ENCODE measurements at places on chromosomes 5 and 9. TPM values are rescaled to one million over a fixed set of nuclear protein-coding genes. Genes with fewer than 3 reads are reported as not detected.

Gene SPATA31D4
- total RNA-seq: not detected

Gene SPINK13
- not detected for total RNA-seq

Gene LCN1
- not detected for total RNA-seq

Gene IL17B
- total RNA-seq: not detected

Gene IL31RA
- not detected for total RNA-seq

Gene CNTRL
- total RNA-seq: 122 TPM

Gene SLIT3
- not detected for total RNA-seq

Gene SLCO6A1
- total RNA-seq: not detected

Gene KIF12
- total RNA-seq: not detected

Gene DMGDH
- total RNA-seq: 0.49 TPM

Gene CDX1
- not detected for total RNA-seq

Gene NDOR1
- 37.1 TPM for total RNA-seq

Gene VLDLR
- 0.50 TPM for total RNA-seq

Gene FAM78A
- total RNA-seq: 93.5 TPM

Gene CCNJL
- total RNA-seq: not detected

Gene SHB
- total RNA-seq: 1.3 TPM

Gene GABRA1
- total RNA-seq: not detected

Gene GBGT1
- 6.3 TPM for total RNA-seq

Gene LRRC19
- total RNA-seq: not detected

Gene SLC23A1
- not detected for total RNA-seq

Gene HACD4
- total RNA-seq: 16.0 TPM

Gene ZNF454
- 0.14 TPM for total RNA-seq

Gene PCDHGA2
- total RNA-seq: 0.19 TPM

Gene CCDC192
- not detected for total RNA-seq

Gene FAM120A
- total RNA-seq: 88.5 TPM

Gene GRXCR2
- not detected for total RNA-seq

Gene ADRB2
- total RNA-seq: 5.6 TPM

Gene IL9
- total RNA-seq: not detected

Gene SCGB3A2
- total RNA-seq: not detected

Gene TRIM7
- total RNA-seq: 4.2 TPM

Gene SLC45A2
- total RNA-seq: not detected

Gene SPIN1
- total RNA-seq: 34.1 TPM

Gene SLC6A18
- not detected for total RNA-seq

Gene DDX4
- total RNA-seq: not detected

Gene RLN1
- total RNA-seq: 7.2 TPM

Gene TLE1
- total RNA-seq: 0.49 TPM

Gene MIER3
- 27.8 TPM for total RNA-seq

Gene TRIM36
- total RNA-seq: not detected

Gene BAAT
- not detected for total RNA-seq

Gene IFNK
- total RNA-seq: not detected

Gene CD74
- 181 TPM for total RNA-seq

Gene OR1Q1
- total RNA-seq: not detected

Gene MYOZ3
- total RNA-seq: not detected

Gene MACROH2A1
- 100 TPM for total RNA-seq

Gene PRDM12
- not detected for total RNA-seq

Gene FANCC
- total RNA-seq: 4.9 TPM

Gene CD274
- 16.2 TPM for total RNA-seq

Gene EIF4E1B
- not detected for total RNA-seq

Gene SEMA5A
- total RNA-seq: 3.5 TPM

Data from CD4-positive, alpha-beta memory T cell (primary cell).